IMR-90 (cell line): ENCODE measurements at places on chromosomes 6 and 20. TPM values are rescaled to one million over a fixed set of nuclear protein-coding genes. Genes with fewer than 3 reads are reported as not detected.

DNA sequence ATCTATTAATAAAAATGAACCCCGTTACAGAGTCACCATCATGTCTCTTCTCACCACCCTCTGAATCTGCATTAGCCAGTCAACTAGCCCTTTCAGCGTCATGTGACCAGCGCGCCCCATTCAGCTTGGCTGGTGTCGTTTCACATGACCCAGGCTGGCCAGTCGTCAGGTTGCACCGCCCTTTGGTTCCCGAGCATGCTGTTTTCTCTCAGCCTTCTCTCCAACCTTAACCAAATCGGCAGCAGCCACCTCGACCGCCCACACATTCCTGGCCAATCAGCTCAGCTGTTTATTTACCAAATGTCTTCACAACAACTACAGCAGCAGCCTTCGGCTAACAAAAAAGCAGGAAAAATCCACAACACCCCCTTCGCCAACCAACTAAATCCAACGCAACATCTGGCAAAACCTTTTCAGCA lies 5.6 kb downstream of the SRSF3 start:
- H3K27ac ChIP-seq: no peak overlapping the region
- H3K36me3 ChIP-seq: peaks cover 63% of the 10 kb centered on the region
- H3K4me3 ChIP-seq: no peak overlapping the region
- peak; percentile 40 for DNase-seq
- H3K27me3 ChIP-seq: no peaks in the 10 kb centered on the region
- peaks cover 10% of the 10 kb centered on the region for H3K4me1 ChIP-seq

GRCh38 chr6:135481783-135482369 lies 15.7 kb downstream of the AHI1 start:
- DNase-seq: peak; percentile 19
- H3K4me3 ChIP-seq: no peak overlapping the region
- H3K27ac ChIP-seq: no peak overlapping the region
- peaks cover 3% of the 10 kb centered on the region; the same call in 1 of the 2 replicates for H3K4me1 ChIP-seq
- peaks cover 34% of the 10 kb centered on the region for H3K36me3 ChIP-seq

DNA sequence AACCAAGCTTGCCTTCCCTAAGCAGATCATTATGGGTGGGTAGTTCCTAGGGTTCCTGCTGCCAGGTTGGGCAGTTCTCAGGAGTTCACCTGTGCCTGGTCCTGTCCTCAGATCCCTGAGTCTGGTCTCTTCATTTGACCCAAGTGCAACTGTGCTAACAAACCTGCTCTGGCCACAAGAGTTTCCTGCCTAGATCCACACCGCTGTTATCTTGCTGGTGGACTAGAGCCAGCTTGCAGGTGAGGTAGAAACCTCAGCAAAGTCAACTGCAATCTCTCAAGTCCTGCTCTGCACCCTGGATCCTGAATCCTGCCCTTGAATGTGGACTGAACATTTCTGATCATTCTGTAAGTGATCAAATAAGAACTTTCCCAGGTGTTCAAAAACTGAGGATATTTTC lies 191.8 kb upstream of the LRFN2 start:
- H3K4me1 ChIP-seq: no peaks in the 10 kb centered on the region; the same call in 1 of the 2 replicates
- no peak overlapping the region for H3K27ac ChIP-seq
- no peaks in the 10 kb centered on the region for H3K36me3 ChIP-seq
- no peaks in the 10 kb centered on the region for H3K27me3 ChIP-seq
- no peak for DNase-seq

DNA sequence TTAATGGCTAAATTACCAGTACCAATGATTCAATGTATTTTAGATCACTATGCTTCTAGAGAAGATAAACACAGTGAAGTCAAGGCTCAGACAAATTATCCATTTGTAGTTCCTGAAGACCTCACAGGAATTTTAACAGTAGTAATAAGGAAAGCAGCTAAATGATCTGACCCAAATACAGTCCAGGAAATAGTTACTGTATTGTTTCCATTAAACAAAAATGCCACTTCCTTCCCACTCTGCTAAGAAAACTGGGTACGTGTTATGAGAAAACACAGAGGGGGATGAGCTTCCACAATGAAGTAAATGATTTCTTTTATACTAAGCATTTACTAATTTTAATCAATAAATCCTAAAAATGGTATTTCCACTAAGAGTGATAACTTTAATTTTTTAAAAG lies 127.9 kb downstream of the CDK19 start:
- no peak overlapping the region for H3K27ac ChIP-seq
- no peaks in the 10 kb centered on the region for H3K27me3 ChIP-seq
- no peak overlapping the region for H3K4me3 ChIP-seq
- peaks cover 3% of the 10 kb centered on the region; the same call in 1 of the 2 replicates for H3K4me1 ChIP-seq
- DNase-seq: no peak

DNA sequence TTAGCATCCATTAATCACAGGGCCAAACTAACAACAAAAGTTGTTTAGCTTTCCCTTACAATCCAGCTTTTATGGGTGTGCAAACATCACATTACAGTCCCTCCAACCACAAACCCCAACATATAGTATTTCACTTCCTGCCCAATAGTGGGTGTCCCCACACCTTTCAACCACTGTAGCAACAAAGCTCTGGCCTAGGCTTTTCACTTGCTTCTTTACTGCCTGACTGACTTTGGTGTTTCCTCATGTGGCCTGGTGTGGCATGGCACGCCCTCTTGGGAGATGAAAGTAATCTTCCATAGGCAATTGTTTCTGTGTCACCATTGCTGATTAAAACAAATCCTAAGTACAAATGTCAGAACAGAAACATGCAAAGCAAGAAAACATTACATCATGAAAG lies 46.3 kb downstream of the MCM8 start:
- no peak overlapping the region for H3K27ac ChIP-seq
- no peak overlapping the region for H3K4me3 ChIP-seq

- no peaks in the 10 kb centered on the region for H3K4me1 ChIP-seq
- DNase-seq: no peak
These were observed 51.4 kb upstream of the PTGIS start for GRCh38 chr20:49619113-49620048.

Gene FAM135A
- total RNA-seq: 7.9 and 9.7 TPM in 2 replicates

GRCh38 chr20:25290646-25291431 lies 43.0 kb downstream of the PYGB start:
- H3K4me3 ChIP-seq: no peak overlapping the region
- H3K27me3 ChIP-seq: no peaks in the 10 kb centered on the region
- peaks cover 58% of the 10 kb centered on the region for H3K36me3 ChIP-seq
- DNase-seq: no peak
- peaks cover 5% of the 10 kb centered on the region for H3K4me1 ChIP-seq

GRCh38 chr6:151058021-151058733 lies 181.6 kb upstream of the AKAP12 start:
- peak overlapping the region; percentile 41 for H3K27ac ChIP-seq
- H3K27me3 ChIP-seq: no peaks in the 10 kb centered on the region
- H3K36me3 ChIP-seq: peaks cover 20% of the 10 kb centered on the region; the same call in 1 of the 2 replicates
- no peak for DNase-seq

DNA sequence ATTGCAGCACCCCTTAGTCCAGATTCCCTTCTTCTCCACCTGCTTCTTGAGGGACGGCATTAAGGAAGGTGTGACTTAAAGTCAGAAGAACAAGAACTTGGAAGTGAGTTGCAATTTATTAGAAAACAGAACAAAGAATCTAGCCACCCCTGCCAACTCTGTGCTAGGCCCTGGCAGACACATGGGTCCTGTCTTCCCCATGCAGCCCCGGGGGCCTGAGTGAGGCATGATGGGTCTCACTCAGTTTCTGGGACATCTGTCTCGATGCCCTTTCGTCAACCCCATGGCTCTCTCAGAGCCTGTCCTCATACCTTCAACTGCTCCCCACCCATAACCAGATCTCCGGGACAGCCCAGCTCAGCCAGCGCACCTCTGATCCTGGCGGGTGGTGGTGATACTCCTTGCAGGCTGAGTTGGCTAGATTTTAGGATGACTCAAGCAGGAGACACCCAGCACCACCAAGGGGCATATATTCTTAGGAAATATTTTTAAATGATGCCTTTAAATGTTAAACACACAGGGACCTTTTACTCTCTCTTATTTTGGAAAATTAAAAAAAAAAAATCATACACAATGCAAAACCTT lies 143.2 kb upstream of the RNF24 start:
- H3K27ac ChIP-seq: no peak overlapping the region
- no peaks in the 10 kb centered on the region for H3K27me3 ChIP-seq
- DNase-seq: no peak
- no peak overlapping the region for H3K4me3 ChIP-seq
- H3K4me1 ChIP-seq: peaks cover 15% of the 10 kb centered on the region

DNA sequence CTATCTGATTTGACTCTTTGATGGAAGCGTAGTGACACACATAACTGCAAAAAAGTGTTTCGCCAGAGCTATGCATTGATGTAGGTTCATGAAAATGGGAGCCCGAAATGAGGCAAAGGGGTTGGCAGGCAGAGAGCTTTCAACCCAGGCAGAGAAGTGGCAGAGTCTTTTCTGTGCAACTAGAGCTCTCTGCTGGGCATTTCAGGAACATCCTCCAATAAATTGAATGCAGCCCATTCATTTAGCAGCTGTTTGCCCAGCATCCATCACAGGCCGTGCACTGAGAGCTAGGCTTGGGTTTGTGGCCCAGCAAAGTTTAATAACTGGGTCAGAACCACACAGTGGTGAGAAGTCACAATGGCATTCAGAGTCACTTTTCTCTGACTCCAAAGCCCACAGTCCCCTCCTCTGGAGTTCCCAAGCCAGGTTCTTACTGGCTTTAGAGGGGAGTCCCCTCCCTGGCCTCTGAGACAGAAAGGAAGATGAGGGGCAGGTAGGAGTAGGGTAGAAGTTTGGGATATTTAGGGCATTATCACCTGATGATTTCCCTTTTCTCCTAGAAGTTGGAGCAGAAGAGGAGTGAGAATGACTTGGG lies 31.8 kb upstream of the ELMO2 start:
- H3K4me3 ChIP-seq: no peak overlapping the region
- no peaks in the 10 kb centered on the region; the same call in 1 of the 2 replicates for H3K27me3 ChIP-seq
- peak; percentile 32 for DNase-seq
- no peaks in the 10 kb centered on the region for H3K4me1 ChIP-seq

Gene DST
- total RNA-seq: 452 and 544 TPM in 2 replicates

- no peak overlapping the region for H3K27ac ChIP-seq
- no peak overlapping the region for H3K4me3 ChIP-seq
- peaks cover 6% of the 10 kb centered on the region; the same call in 1 of the 2 replicates for H3K27me3 ChIP-seq
- DNase-seq: no peak
These were observed 7.1 kb upstream of the AFDN start for GRCh38 chr6:167819576-167819975.

Gene CCND3
- 19.2 and 19.4 TPM in 2 replicates for total RNA-seq

- H3K27ac ChIP-seq: no peak overlapping the region
- no peak overlapping the region for H3K4me3 ChIP-seq
- DNase-seq: peak; percentile 39
- H3K27me3 ChIP-seq: no peaks in the 10 kb centered on the region
These were observed 32.7 kb upstream of the COL10A1 start for GRCh38 chr6:116158641-116159040.

GRCh38 chr6:157097255-157097955 lies 225.9 kb downstream of the TMEM242 start:
- H3K4me3 ChIP-seq: no peak overlapping the region
- H3K27ac ChIP-seq: no peak overlapping the region
- H3K27me3 ChIP-seq: no peaks in the 10 kb centered on the region
- no peak for DNase-seq
- H3K4me1 ChIP-seq: no peaks in the 10 kb centered on the region

DNA sequence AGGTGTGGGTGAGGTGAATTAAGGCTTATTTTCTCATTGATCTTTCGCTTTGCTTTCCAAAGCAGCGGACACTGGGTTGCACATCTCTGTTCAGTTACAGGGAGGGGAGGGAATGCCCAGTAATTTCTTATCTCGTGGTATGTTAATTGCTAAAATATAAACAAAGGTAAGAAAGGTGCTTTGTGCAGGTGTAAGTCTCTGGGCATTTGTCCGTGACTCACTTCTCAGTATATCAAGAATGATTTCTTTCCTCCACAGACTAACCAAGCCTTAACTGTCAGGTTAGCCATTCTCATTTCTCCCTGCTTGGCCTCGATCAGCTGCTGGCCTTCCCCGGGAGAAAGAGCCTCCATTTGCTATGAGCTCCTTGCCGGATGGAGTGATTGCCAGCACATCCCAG lies 862.1 kb downstream of the KIF16B start:
- H3K4me3 ChIP-seq: no peak overlapping the region
- H3K27ac ChIP-seq: no peak overlapping the region
- DNase-seq: no peak
- no peaks in the 10 kb centered on the region for H3K4me1 ChIP-seq
- H3K27me3 ChIP-seq: no peaks in the 10 kb centered on the region
- no peaks in the 10 kb centered on the region for H3K36me3 ChIP-seq
